ENCODE measurements at places on chromosomes 1 and 21.

DNA sequence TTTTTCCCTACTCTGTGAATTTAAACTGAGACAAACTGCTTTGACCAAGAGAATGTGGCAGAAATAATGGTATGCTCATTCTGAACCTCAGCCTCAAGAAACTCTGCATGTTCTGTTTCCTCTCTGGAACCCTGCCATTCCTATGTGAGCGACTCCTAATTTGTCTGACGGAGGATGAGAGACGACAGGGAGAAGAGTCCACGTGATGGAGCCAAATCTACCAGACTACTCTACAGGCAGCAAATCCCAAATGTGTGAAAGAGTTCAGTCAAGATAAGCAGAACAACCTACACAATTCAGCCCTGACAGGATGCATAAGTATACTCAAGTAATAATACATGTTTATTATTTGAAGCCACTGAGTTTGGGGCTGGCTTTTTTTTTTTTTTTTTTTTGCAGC lies 153.5 kb downstream of the DPYD start:
- DNase-seq: no peak

- DNase-seq: no peak
Measured at GRCh38 chr1:58576325-58576726, 726 bp downstream of the TACSTD2 start.

GRCh38 chr21:44593598-44594405 lies 1.5 kb upstream of the KRTAP10-6 start:
- no peak for DNase-seq

GRCh38 chr1:59552007-59552406 lies 255.1 kb downstream of the FGGY start:
- DNase-seq: no peak
